ENCODE measurements at places on chromosomes 7 and 10. TPM values are rescaled to one million over a fixed set of nuclear protein-coding genes. Genes with fewer than 3 reads are reported as not detected.

The ELN gene
- 65.8 TPM for polyA plus RNA-seq

The NOLC1 gene
- 24.0 TPM for polyA plus RNA-seq

DNA sequence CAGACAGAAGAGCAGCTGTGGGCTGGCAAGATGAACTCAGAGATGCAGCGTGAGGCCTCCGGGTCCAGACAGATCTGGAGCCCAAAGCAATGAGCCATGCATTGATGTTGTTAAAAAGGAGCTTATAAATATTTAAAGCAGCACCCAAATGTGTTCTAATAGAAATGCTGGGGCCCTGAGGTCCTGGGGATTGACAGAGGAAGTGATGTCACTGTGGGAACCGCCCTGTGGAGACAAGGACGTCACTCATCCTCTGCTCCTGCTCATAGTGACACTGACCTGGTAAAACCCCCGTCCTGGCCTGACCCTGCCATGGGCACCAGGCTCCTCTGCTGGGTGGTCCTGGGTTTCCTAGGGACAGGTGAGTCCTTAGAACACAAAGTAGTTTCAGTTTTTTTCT, 197.0 kb upstream of the PRSS58 start:
- no peak for DNase-seq

- DNase-seq = no peak
Measured at GRCh38 chr7:39212876-39213275, 235.2 kb downstream of the POU6F2 start.

DNA sequence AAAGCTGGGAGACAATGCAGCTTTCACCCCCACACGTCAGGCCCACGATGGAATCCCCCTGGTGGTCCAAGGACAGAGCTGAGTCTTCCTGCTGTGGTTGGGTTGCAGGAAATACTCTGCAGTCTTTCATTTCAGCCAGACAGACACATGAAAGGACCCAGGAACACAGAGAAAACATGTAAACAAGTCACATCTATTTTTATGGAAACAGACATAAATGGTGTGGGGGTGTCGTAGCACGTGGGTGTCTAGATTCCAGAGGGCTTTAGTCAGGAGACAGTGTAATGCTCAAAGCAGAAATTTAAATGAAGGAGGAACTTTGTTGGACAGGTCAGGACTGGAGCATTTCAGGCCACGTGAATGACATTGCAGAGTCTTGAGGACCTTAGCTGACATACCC, 444.6 kb downstream of the SUGCT start:
- no peak for DNase-seq

DNA sequence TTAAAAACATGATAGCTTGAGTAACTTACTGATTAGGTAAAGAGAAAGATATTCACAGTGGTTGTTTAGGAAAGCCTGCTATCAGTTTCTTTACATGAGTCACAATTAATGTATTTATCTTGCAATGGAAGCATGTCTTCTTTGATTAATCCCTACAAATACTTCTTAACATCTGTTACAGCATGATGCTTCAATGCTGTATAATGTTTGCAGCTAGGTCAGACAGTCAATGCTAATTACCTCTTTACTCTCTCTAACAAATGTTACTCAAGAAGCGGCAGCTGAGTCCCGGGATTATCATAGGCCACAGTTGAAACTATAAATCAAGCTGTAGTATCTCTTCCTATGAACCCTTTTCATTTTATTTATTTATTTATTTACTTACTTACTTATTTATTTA, 33.2 kb downstream of the ACBD5 start:
- no peak for DNase-seq

- no peak for DNase-seq
Measured at GRCh38 chr10:79098596-79099015, 29.8 kb downstream of the ZMIZ1 start.

GRCh38 chr10:110505130-110505770, 7.5 kb downstream of the DUSP5 start:
- no peak for DNase-seq

DNA sequence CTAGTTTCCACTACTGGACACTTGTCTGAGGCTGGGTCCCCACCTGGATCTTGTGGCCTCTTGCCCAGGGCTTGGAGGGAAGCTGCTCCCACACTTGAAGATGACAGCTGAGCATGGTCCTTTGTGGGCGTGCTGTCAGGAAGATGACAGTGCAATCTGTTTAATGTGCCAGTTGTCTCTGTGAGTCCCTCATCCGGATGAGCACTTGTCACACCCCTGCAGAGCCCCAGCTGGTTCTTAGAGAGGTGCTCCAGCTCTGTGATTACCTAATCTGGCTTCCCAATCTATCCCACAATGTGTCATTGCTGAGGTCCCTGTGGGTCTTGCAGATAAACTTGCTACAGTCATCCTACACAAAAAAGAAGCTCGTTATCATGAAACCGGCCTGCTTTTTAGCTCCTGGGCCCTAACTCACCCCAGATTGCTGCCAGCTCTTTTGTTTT, 34.8 kb upstream of the CCSER2 start:
- no peak for DNase-seq

All from heart right ventricle (tissue), 16 donors.